ENCODE measurements at places on chromosomes 13 and 19. TPM values are rescaled to one million over a fixed set of nuclear protein-coding genes. Genes with fewer than 3 reads are reported as not detected.

DNA sequence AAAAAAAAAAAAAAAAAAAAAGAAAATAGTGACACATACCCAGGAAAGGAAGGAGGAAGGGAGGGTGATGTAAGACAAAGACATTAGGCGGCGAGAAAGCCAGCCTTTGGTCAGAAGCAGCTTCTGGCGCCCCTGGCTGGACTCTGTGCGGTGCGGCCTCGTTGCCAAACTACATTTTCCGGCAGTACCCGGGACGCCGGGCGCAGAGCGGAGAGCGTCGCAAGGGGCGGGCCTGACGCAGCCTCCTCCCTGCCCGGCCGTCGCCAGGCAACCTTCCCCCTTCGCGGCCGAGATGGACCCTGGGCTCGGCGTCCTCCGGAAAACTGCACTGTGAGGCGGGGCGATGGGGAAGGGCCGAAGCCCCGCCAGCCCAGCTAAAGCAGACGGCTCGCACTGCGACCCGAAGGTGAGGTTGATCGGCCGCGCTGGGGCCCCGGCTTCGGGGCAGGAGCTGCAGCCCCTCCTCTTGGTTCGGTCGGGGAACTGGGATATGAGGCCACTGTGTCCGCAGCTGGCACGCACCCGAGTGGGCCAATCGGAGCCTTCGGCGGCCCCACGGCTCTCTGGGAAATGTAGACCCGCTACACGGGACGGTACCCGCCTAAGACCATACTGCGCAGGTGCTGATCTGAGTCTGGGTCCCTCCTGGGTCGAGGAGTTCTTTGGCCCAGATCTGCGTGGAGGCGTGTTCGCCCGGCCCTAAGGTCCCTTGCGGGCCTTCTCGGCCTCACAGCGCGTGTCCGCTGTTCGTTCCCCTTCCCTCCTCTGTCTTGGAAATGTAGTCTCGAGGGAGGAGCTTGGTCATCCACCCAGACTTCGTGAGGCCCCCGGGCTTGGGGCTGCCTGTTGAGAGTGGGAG is 2.3 kb upstream of the MZF1 start:
- peak; percentile 97 for DNase-seq

DNA sequence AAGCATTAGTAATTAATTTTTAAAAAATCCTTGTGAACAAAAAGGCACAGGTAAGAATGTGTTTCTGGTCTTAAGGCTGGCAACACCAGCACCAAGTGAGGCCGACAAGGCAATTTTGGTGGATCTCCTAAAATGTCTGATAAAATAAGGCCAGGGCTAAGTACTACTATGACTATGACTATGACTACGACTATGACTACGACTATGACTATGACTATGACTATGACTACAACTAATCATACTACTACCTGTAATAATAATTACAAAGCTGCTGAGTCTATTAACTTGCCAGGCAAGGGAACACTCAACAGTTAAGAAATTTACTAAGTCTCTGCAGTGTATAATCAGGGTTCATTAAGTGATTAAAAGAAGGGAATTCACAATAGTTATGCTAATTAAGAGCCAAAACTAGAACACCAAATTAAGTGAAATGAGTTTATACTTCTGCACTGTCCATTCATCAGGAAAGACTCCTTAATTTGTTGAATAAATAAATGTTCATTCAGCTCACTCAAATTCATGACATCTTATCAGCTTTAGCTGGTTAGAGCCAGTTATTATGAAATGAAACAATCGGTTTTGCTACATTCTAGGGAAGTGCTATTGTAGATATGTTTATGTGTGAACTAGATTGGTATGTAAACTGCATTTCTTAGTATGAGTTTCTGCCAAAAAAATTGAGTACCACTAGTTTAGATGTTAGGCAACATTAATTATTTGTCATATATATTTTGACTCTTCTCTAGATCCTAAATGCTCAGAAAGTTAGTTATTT is 1626.2 kb upstream of the PCDH20 start:
- no peak for DNase-seq

GRCh38 chr13:20828539-20829364 is 55.0 kb upstream of the EEF1AKMT1 start:
- no peak for DNase-seq

- no peak for DNase-seq
Observed at GRCh38 chr13:23750383-23751121, 138.6 kb downstream of the MIPEP start.

DNA sequence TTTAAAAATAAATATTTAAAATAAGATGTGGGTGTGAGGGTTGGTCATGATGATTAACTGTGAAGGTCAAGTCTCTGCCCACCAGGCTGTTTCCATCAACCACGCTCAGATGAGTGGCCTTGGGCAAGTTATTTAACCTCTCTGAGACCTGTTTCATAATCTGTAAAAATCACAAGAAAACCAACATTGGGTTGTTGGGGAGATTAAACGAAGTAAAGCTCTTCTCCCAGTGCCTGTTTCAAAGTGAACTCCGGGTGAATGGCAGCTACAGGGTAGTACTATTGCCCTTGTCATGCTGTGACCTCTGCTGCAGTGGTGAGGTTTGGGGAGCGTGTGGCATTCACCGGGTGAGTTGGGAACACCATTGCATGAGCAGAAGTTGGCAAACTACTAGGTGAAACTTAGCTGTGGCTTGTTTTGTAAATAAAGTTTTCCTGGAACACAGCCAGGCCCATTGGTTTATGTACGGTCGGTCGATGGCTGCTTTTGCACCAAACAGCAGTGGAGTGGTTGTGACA is 153.2 kb downstream of the USP12 start:
- DNase-seq: no peak

DNA sequence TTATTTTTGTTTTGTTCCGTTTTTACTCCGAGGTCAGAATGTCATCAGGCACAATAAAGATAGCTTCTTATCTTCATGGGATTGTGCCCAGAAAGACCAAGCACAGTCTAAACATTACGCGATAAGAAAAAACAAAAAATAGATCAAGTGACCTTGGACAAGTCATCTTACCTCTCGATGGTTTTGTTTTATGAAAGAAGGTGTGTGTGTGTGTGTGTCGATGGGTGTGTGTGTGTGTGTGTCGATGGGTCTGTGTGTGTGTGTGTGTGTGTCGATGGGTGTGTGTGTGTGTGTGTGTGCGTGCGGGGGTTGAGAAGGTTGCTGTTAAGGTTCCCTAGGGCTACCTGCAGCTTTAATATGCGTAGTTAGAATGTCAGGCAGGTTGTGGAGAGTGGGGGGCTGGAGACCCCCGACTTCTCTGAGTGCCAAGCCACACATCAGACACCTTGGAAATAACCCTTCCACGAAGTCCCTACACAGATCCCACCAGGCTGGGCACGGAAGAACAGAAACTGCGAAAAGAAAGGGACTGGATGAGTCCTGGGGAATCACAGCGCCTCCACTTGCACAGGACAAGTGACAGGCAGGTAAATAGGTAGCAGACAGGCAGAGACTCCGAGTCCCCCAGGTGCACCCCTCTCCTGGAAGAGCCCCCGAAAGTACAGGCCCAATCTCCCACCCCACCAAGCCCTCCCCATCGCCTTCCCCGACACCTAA is 458 bp upstream of the ATP8A2 start:
- no peak for DNase-seq

GRCh38 chr19:42412661-42413076 is 14.5 kb downstream of the LIPE start:
- DNase-seq: no peak

DNA sequence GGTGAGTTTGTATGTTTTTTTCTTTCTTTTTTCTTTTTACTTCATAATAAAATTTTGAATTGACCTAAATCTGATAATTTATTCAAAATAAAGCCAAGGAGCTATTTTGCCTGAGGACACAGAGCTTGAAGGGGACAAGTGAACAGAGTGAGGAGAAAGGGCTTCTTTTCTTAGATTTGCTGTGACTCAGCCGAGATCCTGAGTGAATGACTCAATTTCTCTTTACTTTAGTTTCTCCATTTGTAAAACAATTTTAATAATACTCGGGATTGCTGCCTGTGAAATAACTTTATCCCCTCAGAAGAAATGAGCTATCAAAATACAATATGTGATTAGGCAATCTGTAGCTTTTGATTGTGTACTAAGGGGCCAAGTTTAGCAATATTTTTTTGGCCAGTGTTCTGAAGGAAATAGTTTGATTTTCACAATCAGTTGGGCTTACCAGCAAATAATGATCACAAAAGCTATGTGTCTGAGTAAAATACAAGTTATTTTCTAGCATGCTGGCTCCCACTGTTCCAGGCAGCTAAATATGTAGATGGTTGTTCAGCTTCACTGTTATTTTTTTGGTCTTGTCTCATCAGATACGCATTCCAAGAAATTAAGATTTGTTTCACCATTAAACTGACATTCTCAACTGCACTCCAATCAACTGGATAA is 437.5 kb downstream of the FGF9 start:
- no peak for DNase-seq

DNA sequence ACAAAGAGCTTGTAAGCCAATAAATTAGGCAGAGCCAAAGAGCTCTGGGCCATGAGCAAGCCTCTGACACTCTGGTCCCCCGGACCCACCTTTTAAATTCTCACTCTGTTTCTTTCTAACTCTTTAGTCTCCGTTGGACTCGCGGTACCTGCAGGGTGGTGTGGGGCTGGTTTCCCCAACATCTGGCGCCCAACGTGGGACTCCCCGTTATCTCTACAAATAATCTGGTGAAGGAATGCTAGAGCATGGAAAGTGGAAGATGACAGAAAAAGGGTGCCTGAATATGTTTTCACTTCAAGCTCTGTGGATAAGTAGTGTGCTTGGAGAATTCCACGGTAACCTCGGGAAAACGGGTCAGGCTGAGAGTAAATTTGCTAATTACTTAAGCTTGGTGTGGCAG is 36.5 kb upstream of the CYP2B6 start:
- DNase-seq: no peak

DNA sequence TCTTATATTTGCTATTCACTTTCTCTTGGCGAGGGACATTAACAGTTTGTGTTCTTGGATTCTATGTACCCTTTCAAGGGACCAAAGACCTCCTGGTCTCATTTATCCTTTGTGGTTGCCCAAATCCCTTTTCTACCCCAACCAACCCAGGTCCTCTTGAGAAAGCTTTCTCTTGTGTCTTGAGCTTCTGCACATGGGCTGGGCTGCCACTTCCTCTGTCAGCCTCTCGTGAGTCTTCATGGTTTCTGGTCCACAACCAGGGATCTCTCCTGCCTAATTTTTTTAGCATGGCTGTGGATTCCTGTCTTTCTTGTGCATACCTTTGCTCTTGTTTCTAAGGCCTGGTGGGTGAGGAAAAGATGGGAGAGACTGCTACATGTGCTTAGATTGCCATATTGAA is 14.9 kb downstream of the TIMM13 start:
- no peak for DNase-seq

DNA sequence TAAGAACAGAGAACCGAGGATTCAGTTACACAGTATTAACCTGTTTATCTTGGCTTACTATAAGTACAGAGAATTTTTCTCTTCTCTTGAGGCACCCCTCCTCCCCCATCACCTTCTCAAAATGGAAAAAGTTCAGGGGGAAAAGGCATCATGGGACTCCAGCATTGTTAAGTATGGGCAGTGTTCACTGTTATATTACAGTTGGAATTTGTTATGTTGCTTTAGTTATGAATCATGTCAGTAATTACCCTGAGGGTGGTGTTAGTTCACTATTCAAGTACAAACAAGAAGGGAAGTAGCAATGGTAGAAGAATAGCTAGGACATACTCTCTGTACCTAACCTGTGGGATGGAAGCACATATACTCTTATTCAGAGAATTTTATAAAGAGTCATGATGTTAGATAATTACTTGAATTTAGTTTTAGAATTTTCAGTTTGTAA is 12.0 kb downstream of the LPAR6 start:
- no peak for DNase-seq

DNA sequence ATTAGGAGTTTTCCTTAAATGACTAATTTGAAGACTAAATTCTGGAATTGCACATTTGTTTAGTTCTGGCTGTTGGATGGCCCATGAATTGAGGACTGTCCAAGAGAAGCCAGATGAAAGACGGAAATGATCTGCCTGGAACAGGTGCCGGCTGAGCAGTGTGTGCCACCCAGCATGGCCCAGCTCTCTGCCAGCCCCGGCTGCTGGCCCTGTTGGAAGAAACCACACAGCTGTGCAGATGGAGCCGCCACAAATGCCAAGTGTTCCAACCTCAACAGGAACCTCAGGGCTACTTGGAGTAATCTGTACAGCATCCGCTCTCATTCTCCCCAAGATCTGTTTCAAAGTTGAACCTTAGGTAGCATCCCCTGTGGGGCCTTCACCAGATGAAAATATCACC is 67.0 kb upstream of the STARD13 start:
- DNase-seq: no peak

DNA sequence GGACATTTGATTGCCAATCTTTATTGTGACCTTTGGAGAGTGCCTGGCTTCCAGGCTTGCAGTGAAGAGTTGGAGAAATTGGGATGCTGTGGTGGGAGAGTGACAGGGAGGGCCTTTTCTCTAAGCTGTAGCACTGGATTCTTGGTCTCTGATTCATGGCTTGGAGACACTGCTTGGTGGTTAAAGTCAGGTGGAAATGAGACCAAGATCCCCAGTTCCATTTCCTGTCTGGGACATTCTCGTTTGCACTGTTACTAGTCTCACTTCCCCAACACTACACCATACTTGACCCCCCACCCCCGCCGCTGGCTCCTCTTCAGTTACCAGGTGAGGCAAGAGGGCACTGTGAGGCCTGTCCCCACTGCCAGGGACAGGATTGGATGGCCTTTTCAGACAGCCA is 2.9 kb downstream of the SUPT5H start:
- no peak for DNase-seq

DNA sequence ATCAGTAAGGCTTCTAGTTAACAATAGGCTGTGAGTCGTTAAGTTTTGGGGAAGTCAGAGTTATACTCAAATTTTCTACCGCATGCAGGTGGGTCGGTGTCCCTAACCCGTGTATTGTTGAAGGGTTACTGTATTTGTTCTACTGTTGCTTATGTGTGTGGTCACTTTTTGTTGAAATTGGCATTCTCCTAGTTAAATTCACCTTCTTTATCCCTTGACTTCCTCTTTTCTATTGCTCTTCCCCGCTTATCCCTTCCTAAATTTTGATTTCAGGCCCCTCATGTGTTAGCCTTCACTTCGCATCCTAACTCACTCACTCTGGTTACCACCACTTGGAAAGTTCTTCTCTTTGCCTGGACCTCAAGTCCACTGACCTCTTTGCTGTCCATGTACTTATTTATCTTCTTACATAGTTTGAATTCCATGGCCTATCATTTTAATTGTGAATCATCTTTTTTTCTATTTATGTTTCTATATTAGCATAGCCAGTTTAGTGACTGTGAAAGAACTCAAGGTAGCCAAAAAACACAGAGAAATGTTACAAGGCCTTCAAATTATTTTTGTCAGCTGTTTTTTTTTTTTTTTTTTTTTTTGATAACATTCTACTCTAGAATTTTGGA is 52.9 kb downstream of the NDFIP2 start:
- no peak for DNase-seq

- no peak for DNase-seq
Observed at GRCh38 chr13:47859165-47859564, 141.9 kb downstream of the SUCLA2 start.

Gene GPR12
- under 0.01 TPM for total RNA-seq

Gene TSKS
- 0.83 TPM for total RNA-seq

Gene RETN
- not detected for total RNA-seq

Gene ZNF726
- total RNA-seq: 2.5 TPM

Gene ZNF154
- total RNA-seq: 7.8 TPM

Gene SMIM44
- not detected for total RNA-seq

Gene ZNF177
- total RNA-seq: 3.0 TPM

Gene C5AR2
- total RNA-seq: 1.1 TPM

All from sigmoid colon (tissue), 7 donors.